Effector memory CD4-positive, alpha-beta T cell (primary cell): ENCODE measurements at places on chromosomes 5 and 9.

GRCh38 chr5:104088876-104089778 lies 526.5 kb upstream of the NUDT12 start:
- DNase-seq = no peak

GRCh38 chr9:136773386-136774044 lies 9.2 kb upstream of the LCN15 start:
- no peak for DNase-seq

- no peak for DNase-seq
Observed at GRCh38 chr9:70552561-70552960, 138.1 kb upstream of the KLF9 start.

DNA sequence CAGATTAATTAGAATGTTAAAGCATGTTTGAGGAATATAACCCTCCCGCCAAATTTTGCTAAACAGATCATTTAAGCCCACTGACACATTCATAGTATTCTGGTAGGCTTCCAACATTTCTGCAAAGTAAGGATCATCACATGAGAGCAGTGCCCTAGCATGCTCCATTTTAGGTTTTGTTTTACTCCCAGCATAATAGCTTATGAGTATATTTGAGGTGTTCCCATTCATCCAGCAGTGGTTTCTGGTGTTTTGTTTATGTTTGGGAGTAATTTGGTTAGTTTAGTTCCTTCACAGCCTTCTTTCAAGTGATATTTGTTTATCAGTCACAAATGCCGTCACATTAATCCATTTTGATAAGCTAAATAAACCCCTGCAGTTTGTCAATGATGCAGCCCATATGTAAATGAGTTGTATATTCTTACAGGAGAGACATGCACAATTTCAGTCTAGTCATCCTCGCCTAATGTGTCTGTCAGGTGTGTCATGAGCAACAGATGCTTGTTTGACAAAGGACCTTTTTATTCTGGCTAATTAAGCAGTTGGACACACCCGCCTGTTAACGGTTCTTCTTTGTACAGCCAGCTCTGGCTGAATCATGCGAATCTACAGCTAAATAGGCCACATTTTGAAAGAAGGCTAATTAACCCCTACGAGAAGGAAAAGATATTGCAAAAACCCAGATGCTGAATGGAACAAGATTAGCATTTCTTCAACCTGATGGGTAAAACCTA lies 124.4 kb downstream of the RFX3 start:
- DNase-seq = no peak

DNA sequence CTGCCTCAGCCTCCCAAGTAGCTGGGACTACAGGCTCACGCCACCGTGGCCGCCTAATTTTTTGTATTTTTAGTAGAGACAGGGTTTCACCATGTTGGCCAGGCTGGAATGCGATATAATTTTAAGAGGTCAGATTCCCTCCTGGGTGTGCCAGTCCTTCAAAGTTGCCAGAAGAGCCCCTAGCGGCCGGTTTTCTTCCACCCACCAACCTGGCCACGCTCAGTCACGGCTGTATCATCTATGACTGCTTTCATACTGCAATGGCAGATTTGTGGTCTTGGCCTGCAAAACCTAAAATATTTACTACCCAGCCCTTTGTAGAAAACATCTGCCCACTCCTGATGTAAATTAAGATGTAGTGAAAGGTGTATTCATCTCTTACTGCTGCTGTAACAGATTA lies 117.5 kb upstream of the BASP1 start:
- no peak for DNase-seq

DNA sequence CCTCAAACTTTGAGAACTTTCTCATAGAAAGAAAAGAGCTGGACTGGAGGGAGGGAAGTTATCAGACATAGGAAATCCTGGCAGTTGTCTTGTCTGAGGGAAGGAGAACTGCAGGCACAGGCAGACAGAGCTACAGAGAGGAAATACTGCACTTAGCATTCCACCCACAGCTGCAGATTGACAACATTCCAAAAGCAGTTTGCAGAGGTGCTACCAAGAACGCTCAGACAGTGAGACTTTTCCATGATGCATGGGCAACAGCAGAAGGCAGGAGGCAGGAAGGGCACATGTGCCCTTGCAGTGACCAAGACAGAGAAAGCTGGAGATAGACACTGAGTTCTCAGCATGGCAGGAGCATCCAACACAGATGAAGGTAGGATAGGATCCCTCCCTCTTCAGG lies 327.5 kb upstream of the ZNF462 start:
- DNase-seq = no peak

DNA sequence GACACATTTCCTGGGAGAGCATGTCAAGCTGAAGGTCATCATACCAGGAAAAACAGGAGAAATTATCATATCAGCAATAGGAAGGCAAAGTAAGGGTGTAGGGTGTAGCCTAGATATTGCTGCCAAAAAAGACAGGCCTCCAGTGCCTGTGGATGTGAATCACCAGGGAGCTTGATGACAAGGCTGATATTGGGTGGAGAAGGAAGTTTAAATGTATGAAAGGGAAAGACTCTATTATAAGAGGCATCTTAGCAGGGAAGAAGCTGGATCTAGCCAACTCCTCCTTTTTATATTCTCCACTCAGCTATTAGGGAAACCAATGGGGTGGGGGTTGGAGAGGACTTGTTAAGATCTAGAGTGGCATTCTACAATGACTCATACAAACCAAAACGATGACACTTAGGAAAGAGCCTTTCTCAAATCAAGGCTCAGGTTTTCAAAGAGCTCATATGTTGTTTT lies 13.4 kb upstream of the TXNDC8 start:
- no peak for DNase-seq

- no peak for DNase-seq
Observed at GRCh38 chr5:166382031-166382430, 1909.4 kb upstream of the WWC1 start.

DNA sequence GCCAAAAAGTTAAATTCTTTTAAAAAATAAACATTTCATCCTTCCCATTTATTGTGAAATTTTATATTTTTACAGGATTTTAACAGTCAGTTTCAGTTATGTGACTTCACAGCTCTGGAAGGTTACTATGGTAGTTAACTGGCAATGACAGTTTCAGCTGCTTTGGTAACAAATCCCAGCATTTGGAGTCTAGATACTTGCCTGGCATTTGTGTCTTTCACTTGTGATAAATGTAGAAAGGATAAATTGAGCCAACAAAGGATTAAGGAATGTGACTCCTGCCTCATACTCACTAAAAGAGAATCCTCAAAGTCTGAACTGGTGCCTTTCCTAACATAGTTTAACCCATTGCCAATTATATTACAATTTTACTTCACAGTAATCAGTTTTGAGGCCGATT lies 315.5 kb downstream of the FER start:
- DNase-seq = no peak

GRCh38 chr5:133340822-133341221 lies 271.5 kb downstream of the FSTL4 start:
- no peak for DNase-seq

DNA sequence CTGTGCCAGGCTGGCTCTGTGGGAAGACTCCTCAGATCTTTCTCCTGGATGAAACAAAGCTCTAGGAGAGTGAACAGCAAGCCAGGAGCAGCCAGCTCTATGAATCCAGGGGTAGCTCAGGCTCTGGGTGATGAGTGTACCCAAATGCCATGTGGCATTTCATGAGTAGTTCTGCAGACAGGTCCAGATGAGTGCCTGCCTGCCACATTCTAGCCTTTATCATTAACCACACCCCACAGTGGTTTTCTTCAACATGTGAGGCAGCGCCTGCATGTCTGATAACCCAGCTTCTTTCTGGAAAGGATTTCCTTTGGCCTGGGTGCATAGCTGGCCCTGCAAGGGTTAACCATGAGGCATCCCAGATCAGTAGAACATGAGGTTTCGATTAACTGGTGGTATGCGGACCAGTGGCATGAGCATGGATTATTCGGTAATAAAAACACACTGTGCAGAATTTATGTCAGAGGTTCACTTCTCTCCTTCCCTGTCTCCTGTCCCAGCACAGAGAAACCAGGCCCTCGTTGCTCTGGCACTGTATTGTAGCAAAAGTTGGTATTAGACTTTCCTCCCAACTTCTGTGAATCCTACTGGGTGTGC lies 381.9 kb upstream of the ZNF462 start:
- DNase-seq = no peak

GRCh38 chr5:96616801-96617200 lies 45.4 kb upstream of the CAST start:
- no peak for DNase-seq

DNA sequence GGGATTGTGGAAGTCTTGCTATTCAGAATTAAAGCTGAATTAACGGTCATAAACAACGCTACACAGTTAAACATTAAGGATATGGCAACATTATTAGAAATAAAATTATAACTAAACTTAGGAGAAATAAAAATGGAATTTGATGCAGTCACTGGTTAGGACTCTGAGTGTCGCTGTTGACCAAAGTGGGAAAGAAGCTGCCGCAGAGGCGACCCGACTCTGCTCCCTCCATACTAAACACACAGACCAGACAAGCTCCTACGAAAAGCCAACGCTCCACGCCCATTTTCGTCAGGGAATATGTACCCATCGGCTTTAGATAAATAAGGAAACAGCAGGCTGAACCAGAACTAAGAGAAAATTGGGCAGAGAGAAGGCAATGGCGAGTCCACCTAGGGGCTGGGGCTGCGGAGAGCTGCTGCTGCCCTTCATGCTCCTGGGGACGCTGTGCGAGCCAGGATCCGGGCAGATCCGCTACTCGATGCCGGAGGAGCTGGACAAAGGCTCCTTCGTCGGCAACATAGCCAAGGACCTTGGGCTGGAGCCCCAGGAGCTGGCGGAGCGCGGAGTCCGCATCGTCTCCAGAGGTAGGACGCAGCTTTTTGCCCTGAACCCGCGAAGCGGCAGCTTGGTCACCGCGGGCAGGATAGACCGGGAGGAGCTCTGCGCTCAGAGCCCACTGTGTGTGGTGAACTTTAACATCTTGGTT lies at the start of gene PCDHGA5:
TSS of gene PCDHGA5 (plus strand) at position 211 of the 709 bp plus-strand sequence. CDS start at position 380, 169 bp downstream.
- DNase-seq = no peak

DNA sequence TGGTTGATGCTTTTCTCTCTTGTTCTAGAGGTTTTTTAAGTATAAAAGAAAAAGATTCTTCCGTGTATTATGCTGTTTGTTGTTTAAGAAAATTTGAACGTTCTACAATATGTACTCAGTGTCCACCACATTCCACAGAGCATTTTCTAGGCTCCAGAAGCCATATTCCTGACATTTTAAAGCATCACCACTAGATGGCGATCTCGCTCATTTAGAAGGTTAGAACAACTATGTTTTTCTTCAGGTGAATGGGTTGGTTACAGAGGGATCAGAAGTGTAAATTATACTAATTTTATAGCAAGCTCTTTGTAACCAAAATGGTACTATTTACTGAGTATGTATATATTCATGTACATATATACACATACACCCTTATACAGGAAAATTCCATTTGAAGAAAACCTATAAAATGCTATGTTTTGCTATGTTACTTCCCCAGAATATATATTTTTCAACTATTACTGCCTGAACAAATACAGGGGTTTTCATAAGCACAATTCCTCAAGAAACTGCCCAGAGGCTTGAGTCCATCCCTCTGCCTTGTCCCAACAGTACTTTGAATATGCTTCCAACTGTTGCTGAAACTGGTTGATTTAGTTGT lies 284.3 kb downstream of the CCDC171 start:
- no peak for DNase-seq

GRCh38 chr9:9133526-9133925 lies 1333.9 kb upstream of the DMAC1 start:
- no peak for DNase-seq

DNA sequence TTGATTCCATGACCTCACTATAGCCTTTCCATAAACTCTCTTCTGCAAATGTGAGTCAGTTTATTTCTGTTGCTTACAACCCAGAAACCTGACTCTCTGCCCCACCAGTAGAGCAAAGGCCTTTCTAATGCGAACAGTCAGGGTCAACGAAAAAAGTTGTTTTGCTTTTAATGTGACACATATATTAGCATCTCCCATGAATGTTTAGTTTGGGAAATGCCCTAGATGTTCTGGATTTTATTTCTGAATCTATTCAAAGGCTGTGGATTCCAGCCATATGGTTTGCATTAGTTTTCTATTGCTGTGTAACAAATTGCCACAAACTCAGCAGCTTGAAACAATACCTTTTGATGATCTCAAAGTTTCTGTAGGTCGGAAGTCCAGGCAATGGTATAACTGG lies 193.5 kb downstream of the GNA14 start:
- no peak for DNase-seq

- DNase-seq = no peak
Observed at GRCh38 chr5:100518377-100518776, 16.8 kb upstream of the FAM174A start.

GRCh38 chr5:84092738-84093137 lies 291.9 kb downstream of the EDIL3 start:
- no peak for DNase-seq

DNA sequence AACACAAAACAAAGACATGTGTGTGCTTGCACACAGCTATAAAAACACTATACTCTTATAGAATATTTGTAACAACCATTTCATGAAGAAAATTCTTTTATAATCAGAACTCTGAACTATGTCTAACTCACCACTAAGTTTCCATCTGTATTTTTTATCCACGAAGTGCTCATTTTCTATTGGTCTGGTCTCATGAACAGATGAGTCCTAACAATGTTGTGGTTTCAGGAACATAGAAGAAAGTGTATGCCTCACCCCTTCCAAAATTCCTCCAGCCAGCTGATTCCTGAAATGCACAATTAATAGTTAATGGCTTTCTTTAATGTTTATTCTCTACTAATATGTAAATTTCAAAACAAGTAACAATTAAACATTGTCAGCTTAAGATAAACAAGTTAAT lies 325.3 kb upstream of the GRAMD2B start:
- no peak for DNase-seq

- no peak for DNase-seq
Observed at GRCh38 chr9:114678130-114678529, 3.9 kb downstream of the TEX48 start.

DNA sequence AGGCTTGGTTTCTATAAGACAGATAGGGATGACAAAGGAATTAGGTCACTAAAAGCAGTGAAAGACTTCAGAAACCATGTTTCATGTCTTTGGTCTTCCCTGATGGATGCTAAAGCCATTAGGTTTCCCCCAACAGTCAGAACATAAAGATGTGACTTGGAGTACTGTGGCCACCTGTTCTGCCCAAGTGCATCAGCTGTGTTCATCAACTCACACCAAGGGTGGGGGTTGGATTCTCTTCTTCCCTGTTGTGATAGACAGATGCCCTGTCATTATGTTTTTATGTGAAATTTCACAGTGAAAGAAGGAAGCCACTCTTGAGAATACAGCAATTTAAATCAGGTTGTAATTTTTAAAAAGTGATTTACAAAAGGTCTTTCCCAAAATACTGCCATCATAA lies 196.8 kb downstream of the SH3GL2 start:
- no peak for DNase-seq

DNA sequence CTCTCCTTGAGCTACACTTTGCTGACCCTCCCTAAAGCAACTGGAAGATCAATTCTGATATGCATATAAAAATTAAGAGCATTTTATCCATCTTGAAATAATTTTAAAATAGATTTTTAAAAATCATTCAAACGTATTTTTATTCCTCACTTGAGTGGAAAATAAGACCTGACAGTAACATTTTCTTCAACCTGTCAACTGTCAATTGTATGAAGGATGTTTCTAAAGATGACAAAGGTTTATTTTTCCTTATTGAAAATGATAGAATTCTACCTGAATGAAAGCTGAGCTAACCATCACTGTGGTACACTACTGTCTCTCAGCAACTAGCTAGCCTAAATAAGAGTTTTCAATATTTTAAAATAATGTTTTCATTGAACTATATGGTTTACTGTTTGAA lies 7.0 kb downstream of the EFNA5 start:
- no peak for DNase-seq
